ENCODE measurements at places on chromosomes 6 and 20.

- DNase-seq, result peak; percentile 89
Observed at GRCh38 chr20:25058051-25058846, at the start of gene ACSS1. Gene ACSS1, minus strand, starts transcription at chr20:25058139. Its CDS starts 37 bp downstream, at chr20:25058102.

GRCh38 chr20:61646453-61646852, 394.4 kb downstream of the CDH4 start:
- no peak for DNase-seq

DNA sequence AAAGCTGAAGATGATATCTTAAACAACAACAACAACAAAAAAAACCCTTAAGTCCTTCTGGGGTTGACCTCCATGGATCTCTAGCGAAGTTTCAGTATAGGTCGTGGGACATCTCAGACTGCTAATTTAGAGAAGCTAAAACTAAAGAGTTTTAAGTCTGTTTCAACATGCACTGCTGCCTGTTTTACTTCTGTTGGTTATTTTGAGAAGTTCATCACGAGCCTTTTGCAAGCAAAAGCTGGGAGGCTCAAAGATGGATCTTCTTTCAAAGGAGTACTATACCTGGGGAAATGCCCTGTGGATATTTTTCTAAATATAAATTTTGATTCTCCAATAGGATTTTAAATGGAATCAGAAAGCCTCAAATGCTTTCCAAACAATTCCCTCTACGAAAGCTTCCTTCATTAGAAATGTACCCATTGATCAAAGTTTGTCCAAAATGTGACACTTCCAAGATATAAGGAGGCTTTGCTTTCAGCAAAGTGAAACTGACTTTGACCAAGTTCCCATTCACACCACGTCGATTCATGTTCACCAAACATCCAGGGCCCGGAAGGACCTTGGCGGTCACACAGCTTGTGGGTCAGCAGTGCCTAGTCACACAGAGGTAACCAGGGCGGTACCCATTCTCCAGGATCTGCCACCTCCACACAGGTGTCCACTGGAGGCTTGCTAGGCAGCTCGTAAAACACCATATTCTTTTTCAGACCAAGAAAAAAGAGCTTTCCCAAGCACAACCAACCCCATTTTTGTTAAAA, 94.7 kb upstream of the QKI start:
- no peak for DNase-seq

DNA sequence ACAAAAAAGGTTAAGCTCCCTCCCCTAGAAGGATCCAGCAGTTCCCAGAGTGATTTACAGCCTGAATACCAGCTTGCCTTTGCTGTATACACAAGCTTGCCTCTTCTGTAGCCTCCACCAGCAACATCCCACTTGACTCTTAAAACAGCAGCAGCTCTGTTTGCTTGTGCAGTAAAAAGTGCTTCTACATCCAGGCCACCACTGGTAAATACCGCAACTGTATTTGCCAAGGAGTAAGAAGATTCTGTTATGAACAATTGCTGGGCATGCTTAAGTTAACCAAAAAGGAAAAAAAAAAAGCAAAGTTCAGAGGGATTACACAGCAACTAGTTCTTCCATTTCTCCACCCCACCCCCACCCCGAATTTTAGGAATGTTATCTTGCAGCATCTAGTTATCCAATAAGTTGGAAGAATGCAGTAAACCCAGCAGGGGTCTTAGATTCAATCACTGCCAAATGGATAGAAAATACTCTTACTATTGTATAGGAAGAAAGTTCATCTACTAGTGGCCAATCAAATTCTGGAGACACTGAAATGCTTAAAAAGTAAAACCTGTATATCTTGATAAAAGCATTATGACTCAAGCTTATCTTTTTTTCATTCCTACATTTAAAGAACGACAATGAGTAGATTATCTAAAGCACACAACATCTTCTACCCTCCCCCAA, 4.8 kb downstream of the SALL4 start:
- DNase-seq, result no peak

GRCh38 chr6:81762132-81762531, 9.7 kb upstream of the TENT5A start:
- no peak for DNase-seq

DNA sequence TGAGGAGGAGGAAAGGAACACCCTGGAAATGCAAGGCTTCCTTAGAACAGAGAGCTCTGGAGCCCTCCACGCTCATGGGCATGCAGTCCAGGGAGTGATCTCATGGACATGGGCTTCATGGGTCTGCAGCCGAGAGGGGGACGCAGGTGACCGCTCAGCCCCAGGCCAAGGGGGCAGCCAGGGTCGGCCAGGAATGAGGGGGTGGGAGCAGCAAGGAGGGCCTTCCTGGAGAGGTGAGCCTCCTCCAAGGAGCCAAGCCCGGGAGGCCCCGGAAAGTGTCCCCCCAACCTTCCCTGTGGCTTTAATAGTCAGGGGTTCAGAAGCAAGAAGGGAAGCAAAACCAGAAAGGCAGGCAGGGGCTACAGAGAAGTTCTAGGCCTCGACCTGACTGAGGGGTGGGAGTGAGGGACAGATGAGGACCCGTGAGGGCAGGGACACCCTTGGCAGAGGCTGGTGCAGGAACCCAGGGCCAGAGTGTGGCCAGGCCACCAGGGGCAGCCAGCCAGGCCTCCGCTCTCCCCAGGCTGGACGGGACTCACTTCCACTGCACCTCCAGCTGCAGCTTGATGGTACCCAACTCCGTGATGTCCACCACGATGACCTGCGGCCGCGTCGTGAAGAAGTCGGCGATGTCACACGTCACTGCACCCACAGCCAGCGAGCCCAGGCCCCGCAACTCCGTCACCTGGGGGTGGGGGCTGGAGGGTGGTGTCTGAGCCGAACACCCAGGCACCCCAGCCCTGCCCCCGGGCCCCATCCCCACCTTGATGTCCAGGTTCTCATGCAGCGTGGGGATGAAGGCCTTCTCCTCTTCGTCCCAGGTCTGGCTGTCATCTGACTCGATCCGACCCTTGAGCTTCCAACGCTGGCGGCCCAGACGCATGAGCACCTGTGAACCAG, 83.2 kb downstream of the RIPOR3 start:
- no peak for DNase-seq

- DNase-seq, result peak; percentile 54
Observed at GRCh38 chr6:157909282-157909664, 72.4 kb upstream of the SYNJ2 start.

DNA sequence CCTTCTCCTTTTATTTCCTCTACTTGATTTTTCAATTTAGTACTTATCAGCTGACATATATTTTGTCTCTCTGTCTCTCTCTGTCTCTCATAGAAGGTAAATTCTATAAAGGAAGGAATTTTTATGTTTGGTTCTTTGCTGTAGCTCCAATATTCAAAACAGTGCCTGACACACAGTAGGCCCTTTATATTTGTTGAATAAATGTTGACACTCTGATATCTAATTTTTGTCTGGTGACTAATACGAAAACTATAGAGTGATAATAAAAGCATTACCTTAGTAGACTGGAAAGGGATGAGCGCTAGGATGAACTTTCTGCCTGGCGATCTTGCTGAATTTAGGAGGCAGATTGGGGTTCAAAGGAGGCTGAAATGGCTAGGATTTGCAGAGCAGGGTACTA, 42.8 kb downstream of the PTPN1 start:
- no peak for DNase-seq

- peak; percentile 86 for DNase-seq
Observed at GRCh38 chr20:21505161-21505809, 8.6 kb downstream of the NKX2-2 start.

GRCh38 chr20:61571221-61571620, 319.2 kb downstream of the CDH4 start:
- no peak for DNase-seq

DNA sequence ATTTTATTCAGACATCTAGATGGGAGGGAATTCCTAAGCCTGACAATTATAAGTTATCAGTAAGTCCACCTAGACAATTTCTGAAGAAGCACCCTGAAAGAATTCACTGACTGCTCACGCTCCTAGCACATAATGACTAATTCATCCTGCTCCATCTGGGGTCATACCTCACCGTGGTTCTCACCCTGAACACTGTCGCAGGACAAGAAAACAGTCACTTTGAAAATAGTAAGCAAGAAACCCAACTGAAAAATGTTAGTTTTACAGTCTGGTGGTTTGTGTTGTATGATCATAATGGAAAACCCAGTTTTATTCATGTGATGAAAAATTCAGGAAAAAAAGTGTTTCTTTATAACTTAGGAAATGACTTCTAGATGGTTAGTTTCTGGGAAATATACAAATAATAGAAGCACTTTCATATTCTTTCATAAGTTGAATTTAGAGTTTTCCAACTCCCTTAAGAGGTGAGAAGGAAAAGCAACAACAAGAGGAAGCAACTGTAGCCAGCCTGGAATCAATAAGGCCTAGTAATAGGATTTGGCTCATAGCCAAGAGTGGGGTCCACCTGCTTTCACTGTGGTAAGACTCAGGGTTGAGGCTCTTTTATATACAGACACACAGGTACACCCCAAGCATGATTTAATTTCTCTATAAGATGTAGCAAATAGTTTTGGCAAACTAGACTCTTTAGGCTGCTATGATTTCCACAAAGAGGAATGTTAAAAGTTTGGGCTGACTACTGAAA, 94.1 kb downstream of the HIVEP2 start:
- no peak for DNase-seq

DNA sequence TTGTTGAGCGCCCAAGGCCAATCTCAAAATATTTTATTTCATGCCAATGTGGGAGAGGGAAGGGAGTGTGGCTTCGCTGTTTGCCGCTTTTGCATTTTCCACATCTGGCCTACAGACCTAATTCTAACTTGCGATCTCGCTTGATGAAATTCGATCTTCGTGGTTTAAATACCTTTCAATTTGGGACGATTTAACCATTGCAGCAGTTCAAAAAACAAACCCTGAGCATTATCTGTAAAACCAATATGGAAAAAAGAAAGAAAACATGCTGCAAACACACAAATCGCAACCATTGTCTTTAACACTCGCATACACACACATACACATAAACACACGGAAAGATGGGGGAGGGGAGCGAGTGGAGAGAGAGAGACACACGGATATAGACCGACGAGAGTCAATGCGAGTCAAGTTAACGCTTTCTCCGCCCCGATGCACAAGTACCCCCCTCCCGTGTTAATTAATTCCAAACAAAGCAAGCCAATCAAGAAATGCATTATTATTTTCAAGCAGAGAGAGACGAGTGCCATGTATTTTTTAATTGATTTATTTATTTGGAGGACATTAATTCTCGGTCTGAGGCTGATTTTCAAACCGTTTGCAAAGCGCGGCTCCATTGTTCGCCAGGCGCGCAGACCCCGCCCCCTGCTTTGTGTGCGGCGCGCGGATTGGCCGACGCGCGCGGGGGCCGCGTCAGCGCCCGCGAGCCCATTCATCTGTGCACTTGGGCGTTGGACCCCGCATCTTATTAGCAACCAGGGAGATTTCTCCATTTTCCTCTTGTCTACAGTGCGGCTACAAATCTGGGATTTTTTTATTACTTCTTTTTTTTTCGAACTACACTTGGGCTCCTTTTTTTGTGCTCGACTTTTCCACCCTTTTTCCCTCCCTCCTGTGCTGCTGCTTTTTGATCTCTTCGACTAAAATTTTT, at the start of gene MARCKS:
MARCKS (plus strand) TSS at position 721 of the 931 bp plus-strand sequence. CDS start 401 bp downstream, outside the sequence.
- DNase-seq, result peak; percentile 88

- no peak for DNase-seq
Observed at GRCh38 chr6:20678831-20679352, 144.6 kb downstream of the CDKAL1 start.

GRCh38 chr6:155327326-155328073, 13.2 kb upstream of the TFB1M start:
- DNase-seq, result peak; percentile 40

DNA sequence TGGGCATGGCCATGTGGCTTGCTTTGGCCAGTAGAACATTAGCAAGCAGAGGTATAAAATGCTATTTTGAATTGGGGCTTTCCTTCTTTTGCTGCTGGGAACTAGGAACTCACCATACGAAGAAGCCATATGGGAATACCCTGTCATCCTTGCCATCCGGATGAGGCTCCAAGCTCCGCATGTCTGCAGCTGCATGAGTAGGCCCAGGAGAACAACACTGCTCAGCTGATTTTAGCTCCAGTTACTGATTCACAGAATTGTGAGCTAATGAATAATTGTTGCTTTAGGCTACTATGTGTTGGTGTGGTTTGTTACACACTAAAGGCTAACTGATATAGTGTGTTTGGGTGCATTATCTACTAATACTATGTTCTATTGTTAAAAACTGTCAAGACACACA, 2.7 kb upstream of the PLCB4 start:
- no peak for DNase-seq

DNA sequence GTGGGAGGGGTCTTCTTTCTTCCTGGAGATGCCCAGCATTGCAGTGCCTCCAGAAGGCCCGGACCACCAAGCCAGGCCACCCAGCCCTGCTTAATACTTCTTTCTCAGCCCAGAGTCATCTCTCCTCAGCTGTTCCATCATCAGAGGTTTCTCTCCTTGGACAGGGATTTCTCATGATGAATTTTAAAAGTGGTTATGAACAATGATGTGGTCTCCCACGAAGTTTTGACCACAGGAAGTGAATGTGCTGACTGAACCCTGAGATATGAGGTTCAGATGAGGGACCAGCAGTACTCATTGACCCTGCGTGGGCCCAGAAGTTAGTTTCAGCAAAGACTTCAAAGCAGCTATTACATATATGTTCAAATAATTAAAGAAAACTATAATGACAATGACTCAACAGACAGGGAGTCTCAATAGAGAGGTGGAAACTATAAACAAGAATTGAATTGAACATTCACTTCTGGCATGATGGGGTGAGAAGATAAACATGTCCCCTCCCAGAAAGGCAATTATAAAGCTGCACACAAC, 114.5 kb upstream of the SLC22A16 start:
- peak; percentile 42 for DNase-seq

- DNase-seq, result no peak
Observed at GRCh38 chr20:59616306-59616705, 12.0 kb downstream of the PHACTR3 start.

- DNase-seq, result no peak
Observed at GRCh38 chr6:63525186-63525878, 46.9 kb upstream of the LOC128125822 start.

DNA sequence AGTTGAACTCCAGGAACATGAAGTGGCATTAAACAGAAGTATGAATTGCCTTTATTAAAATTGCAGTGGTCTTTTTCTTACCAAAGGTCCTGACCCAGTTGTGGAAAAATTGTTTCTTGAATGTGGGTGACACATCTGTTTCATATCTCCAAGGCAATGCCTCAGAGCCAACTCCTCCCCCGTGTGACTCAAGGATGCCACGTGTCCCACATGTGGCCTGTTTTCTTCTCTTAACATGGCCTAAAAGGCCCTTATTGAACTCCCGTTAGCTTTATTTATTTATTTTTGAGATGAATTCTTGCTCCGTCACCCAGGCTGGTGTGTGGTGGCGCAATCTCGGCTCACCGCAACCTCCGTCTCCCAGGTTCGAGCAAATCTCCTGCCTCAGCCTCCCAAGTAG, 128.4 kb upstream of the ESR1 start:
- DNase-seq, result no peak

All from GM13976 (cell line).